ENCODE measurements at places on chromosomes 13 and 19. TPM values are rescaled to one million over a fixed set of nuclear protein-coding genes. Genes with fewer than 3 reads are reported as not detected.

The C5AR1 gene
- 12.5 TPM for total RNA-seq

The POLR2E gene
- total RNA-seq, result 83.7 TPM

The ZNF571 gene
- total RNA-seq, result 2.9 TPM

The KRTDAP gene
- total RNA-seq, result 687 TPM

The ZNF558 gene
- 23.8 TPM for total RNA-seq
